ENCODE measurements at places on chromosomes 12 and 14.

DNA sequence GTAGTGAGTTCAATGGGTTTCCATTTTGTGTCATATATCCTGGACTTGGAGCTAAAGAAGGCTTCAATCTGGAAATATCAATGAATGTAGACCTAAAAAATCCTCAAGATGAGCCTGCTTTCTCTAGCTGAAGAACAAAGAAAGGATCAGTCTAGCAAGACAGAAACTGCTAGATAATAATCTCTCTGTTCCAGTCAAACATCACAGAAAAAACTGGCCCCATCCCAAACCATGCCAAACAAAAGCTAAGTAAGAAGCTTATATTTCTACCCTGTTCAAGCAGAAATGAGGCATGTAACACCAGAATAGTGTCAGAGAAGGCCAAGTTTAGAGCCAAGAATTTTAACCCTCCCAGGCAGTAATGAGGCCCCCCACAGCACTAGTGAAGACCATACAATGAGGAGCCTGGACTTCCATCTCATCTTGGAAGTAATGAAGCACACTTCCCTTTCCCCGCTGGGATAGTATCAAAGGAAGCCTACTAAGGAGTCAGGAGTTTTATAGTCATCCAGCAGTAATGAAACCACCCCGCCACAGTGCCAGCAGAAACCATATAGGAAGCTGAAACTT is 95.8 kb downstream of the NELL2 start:
- no peak for DNase-seq

DNA sequence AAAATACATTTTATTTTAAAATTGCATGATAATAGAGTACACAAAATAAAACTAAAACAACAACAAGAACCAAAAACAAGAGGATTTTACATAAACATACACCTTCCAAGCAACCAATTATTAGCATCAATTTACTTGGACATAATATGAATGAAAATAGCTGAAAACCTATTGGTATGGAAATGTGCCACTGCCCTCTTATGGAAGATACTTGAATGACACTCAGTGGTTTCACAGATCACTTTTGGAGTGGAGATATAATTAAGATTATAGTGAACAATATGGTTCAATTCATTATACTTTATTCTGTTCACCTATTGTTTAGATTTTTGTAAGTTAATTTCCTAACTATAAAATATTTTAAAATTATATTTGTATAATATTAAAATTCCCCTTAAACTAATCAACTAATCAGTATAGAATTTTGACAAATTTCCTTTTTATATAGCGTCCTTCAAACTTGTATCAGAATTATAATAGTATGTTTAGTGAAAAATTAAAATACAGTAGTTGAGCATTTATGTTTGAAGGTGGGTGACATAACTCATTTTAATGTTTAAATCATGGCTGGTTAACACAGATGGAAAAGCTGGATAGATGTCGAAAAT is 70.1 kb downstream of the SLC6A15 start:
- DNase-seq: peak; percentile 79

DNA sequence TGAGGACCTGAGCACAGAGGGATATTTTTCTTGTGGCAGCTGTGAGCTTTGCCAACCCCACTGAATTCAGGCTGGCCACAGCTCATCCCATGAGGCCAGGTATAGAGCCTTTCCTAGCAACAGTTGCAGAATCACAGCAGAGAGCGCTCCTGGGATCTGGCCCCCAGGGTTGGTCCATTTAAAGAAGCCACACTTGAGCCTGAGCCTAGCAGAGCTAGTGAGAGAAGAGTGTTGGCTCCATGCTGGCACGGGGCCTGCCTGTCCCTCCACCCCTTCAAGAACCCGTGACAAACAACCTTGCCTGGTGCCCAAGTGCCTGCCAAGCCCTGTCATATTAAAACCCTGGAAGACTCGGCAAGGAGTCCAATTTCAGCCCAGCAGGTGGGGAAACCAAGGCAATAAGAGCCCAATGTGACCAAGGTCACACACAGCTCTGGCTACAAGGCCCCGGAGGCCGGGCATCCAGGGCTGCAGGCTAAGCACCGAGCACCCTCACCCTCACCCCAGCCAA is 91.6 kb downstream of the LRRC74A start:
- DNase-seq: peak; percentile 20

GRCh38 chr14:72024043-72024407 is 91.8 kb downstream of the RGS6 start:
- peak; percentile 27 for DNase-seq

DNA sequence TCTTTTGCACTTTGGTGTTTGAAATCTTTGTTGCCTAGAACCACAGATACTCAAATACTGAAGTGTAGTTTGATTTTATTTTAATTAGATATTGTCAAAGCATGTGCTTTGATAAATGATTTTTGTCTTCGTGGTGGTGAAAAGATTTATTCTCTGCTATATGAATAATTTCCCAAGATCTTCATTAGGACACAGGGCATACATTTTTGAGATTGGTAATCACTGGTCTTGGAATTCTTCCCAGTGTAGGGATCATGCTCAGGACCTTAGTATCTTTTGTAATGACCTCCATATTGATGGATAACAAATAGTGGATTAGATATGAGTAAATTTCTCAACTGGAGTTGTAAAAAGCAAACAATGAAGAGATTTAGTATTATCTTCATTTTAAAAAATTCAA is 28.2 kb downstream of the TBK1 start:
- no peak for DNase-seq

GRCh38 chr12:24360907-24361306 is 411.4 kb upstream of the SOX5 start:
- DNase-seq: no peak

DNA sequence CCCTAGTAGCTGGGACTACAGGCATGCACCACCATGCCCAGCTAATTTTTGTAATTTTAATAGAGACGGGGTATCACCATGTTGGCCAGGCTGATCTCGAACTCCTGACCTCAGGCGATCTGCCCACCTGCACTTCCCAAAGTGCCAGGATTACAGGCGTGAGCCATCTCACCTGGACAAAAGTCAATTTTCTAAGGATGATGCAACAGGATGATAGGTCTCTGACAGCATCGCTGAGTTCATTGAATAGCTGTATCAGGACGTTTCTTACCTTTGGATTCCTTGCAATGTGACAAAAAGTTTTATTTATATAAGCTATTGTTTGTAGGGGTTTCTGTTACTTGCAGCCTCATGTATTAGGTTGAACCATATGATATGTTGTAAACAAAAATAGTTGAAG is 55.5 kb upstream of the PCED1B start:
- DNase-seq: no peak

DNA sequence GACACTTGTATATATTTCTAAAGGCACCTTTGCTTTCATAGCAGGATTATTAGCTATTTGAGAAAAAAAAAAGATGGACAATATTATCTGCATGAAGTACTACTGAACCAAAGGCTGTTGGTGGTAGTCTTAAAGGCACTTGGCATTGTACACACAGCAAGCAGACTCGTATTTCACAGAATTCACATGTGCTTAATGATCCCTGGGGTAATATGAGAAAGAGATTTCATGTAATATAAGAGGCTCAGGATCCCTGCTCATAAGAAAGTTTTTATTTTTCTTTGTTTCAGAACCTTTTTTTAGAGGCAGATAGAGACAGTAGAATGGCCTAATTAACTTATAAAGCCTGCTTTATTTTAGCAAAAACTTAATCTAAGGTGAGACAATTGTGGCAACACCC is 59.5 kb downstream of the SYNE2 start:
- DNase-seq: no peak

- DNase-seq: peak; percentile 55
Measured at GRCh38 chr14:72516936-72517700, 376.8 kb downstream of the DPF3 start.

- no peak for DNase-seq
Measured at GRCh38 chr14:97277711-97278110, 480.5 kb downstream of the VRK1 start.

DNA sequence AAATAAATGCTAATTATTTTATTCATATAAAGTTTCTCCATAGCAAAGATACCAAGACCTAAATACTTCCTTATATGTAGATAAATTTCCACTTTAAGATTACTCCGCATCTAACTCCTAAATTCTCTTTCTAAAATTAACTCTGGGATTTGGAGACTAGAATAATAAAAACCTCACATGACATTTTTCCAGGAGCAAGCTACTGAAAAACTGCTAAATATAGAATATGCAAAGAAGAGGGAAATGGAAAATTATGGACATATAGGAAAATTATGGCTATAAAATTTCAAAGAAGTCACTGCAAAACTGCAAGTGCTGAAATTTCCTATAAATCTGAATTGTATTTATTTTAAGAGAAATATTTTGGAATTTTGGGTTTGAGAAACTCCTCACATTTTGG is 186.2 kb downstream of the DUSP6 start:
- no peak for DNase-seq

DNA sequence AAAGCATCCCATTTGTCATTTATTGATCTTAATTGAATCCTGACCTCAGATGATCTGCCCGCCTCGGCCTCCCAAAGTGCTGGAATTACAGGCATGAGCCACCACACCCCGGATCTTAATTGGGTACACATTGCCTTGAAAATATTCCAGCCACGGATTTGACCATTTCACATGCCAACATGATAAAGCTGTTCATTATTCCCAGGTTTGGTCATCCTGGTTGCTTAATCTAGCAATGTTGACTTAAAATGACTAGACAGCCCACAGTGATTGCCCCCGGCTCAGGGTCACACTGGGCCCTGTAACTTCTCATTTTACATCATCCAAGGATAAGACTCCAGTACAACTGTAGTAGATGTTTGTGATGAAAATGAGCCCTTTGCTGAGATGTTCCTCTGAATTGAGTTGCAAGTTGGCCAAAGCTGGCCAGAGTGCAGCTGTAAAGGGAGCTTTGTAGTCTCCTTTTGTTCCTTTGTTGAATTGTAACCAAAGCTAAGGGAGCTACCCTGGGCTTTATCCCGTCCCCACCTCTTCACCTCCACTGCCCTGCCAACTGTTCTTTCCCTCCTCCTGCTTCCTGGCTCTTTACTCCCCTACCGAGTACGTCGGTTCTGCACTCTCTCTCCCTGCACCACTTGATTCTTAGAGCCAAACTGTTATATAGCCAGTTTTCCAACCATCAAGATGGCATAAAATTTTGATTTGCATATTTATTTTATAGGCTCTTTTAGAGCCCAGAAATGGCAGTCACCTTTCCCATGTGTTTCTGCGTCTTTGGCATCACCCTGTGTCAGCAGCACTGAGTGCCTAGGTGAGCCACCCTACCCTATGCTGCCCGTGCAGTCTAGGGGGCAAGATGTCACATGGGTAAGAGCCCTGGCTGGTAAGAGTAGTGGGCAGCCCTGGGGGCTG is 141.3 kb upstream of the HIF1A start:
- no peak for DNase-seq

All from NCI-H1105 treated with DMSO at 0.1 percent for 48 hours (cell line).